Inflammatory macrophage treated with lipopolysaccharide for 1 hour (primary cell): ENCODE measurements at places on chromosomes 4 and X.

DNA sequence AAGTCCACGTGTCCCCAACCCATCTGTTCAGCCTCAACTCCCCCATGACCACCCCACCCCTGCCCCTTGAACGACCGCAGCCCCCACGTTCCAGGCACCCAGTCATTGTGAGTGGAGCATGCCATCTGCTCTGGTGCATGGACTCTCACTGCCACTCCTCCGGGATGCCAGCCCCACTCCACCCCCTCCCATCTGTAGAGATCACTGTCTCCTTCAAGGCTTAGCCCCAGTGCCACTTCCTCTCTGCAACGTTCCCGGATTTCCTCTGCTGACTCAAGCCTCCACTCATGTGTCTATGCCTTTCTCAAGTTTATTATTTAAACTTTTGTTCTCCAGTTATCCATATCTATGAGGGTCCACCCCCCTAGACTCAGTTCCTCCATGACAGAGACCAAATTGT is 54.0 kb downstream of the MAML3 start:
- DNase-seq, result peak; percentile 68

DNA sequence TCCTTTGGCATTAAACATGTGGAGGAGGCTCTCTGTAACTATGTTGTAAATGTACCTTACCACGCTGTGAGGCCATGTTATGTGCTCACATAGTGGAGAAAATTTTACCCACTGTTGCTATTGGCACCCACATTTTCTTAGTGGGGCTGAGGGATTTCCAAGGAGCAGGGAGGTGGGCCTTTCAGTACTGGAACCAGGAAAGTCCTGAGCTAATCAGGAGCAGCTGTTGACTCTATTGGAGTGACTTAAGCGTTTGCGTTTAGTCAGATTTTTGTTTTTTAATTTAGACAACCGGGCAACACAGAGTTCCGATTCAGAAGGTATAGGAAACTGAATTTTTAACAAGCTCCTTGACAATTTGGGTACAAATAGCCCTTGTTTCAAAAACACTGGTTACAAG is 30.7 kb upstream of the WDR17 start:
- no peak for DNase-seq

DNA sequence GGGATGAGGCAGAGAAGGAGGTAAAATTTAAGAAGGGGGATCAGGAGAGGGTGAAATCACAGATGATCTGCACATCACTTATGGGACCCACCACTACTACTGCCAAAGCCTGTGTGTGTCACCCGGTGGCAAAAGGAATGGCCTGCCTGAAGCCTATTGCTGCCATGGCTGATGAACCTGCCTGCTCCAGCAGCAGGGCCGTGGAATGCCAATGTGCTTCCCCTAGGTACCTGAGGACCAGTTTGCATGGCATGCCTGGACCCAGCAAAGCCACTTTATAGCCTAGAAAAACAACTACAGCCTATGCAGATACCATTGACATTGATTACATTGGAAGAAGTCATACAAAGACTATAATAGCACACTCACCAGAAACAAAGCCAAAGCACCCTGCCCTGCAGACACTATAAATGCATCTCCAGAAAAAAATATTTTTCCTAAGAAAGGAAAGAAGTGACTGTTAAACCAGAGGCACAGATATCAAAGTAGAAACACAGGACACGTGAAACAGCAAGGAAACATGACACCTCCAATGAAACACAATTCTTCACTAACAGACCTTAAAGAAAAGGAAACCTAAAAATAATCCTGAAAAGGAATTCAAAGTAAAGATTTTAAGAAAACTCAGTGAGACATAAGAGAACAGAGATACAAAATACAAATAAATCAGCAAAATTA is 680.7 kb upstream of the GRID2 start:
- no peak for DNase-seq

DNA sequence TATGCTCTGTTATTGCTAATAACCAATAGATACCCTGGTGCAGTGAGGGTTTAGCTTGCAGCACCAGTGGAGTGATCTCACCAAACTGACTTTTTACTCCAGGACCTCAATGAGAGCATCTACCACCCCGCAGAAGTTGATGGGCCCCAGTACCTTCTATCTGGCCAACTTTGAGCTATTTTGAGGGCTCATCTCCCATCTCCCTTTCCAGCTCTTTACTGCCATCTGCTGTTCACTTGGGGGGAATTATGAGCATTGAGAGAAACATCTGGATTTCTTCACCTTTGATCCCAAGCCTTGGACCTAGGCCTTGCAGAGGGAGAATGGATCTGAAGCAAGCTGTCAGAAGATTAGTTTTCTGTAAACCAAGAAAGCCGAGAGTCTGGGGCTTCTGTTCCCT is 143.6 kb downstream of the TMEM164 start:
- no peak for DNase-seq

DNA sequence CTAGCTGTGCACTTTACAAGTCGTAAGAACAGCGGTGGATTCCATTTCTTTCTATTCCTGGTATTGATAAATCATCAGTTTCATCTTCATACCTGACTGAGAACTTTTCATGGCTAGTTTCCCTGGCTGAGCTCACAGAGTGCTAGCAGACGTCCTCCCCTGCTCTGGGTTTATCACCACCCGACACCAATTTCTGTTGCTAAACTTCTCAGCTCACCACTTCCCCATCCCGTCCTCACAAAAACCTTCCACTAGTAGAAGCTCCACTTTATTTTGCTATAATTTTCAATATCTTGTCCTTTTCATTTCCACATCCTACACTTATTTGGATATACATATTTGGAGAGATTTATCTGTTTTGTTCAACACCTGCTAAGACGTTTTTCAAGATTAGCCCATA is 869.4 kb upstream of the FRG1 start:
- no peak for DNase-seq

DNA sequence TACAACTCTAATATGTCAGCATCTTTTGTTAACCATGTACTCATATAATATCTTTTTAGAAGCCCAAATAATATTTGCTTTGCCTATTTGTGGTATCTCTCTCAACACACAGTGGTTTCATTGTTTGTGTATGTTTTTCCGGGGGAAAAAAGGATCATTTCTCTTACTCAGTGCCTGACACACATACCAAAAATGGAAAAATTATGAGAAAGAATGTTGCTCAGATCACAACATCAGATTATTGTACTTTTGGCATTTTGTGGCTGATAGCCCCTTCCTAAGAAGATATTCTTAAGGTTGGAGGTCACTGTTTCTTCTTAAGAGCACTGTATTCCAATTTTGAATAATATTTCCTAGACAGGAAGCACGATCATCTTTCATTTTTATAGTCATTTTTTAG is 93.6 kb downstream of the PDLIM5 start:
- no peak for DNase-seq

- no peak for DNase-seq
Measured at GRCh38 chr4:174314770-174315169, 31.1 kb downstream of the CEP44 start.

DNA sequence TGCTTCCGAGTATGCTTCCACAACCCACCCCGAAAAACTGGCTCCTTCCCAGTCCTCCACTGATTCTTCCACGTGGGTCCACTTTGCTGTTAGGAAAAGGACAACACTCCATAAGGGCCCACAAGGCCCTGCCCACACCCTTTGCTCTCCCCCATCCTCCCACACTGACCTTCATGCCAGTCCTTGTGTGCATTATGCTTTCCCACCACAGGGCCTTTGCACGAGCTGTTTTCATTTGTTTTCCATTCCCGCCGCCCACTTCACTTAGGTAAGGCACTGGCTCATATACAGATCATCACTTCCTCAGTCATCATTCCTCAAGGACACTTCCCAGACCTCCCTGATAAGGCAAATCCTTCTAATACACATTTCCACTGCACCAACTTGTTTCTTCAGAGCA is 16.8 kb upstream of the SEL1L3 start:
- no peak for DNase-seq

DNA sequence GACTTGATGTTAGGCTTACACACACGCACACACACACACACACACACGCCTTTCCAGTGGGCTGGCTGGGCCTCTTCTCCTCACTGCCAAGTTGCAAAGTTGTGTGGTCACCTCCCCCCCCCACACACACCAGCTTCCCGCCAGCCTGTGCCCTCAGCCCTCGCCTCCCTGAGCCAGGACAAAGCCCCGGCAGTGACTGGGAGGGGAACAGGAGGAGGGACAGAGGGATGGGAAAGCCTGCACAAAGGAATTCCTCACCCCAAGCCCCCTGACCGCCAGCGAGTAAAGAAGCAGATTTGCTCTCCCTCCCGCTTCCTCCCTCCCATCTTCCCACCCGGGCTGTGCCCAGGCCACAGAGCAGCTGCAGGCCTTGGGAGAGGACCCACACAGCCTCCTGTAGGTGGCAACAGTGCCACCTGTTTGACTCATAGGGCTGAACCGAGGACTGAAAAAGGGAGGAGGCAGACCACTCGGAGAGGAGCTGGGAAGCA is at the start of gene GDPD2:
Gene GDPD2 (plus strand): TSS at position 464 of the 491 bp plus-strand sequence. CDS start 1,671 bp downstream, outside the sequence.
- no peak for DNase-seq

GRCh38 chr4:119304431-119304830 is 17.5 kb downstream of the FABP2 start:
- DNase-seq, result no peak

- no peak for DNase-seq
Measured at GRCh38 chr4:113835005-113835404, 73.5 kb upstream of the CAMK2D start.

DNA sequence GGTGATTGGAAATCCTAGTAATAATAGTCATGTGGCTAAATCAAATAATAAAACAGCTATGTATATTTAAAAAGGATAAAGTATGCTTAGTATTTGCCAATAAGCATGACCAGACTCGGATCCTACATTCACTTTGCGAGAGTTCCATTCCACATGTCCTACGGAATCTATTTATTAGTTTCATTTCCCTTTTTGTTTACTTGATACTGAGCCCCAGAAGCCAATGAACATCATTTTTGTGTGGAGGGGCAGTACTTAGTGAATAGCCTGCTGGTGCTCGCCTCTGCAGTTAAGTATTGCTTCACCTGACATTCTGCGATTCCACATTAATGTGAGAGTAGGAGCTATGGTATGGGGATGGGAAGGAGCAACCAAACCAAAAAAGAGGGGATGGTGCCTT is 58.5 kb upstream of the NAP1L5 start:
- no peak for DNase-seq

DNA sequence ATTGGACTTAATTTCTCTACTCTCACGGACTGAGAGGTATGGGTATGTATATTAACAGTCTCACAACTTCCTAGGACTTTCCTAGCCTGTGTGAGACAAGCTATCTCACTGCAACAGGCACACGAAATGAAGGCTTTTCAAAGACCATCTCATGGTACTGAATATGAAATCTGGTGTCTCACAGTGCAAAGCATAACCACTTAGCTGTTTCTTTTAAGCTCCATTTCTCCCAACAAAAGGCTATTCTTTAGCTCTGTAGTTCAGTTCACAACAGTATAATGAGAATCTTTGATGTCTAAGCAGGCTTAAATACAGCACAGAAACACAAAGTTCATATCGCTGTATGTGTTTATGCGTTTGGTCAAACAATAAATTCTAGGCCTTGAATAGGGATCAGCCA is 116.2 kb upstream of the PCDH18 start:
- DNase-seq, result no peak

- no peak for DNase-seq
Measured at GRCh38 chr4:176308441-176308840, 11.3 kb upstream of the SPCS3 start.

- DNase-seq, result peak; percentile 60
Measured at GRCh38 chr4:80017125-80017854, 55.7 kb downstream of the ANTXR2 start.

- no peak for DNase-seq
Measured at GRCh38 chr4:115720611-115721010, 607.2 kb upstream of the NDST4 start.

DNA sequence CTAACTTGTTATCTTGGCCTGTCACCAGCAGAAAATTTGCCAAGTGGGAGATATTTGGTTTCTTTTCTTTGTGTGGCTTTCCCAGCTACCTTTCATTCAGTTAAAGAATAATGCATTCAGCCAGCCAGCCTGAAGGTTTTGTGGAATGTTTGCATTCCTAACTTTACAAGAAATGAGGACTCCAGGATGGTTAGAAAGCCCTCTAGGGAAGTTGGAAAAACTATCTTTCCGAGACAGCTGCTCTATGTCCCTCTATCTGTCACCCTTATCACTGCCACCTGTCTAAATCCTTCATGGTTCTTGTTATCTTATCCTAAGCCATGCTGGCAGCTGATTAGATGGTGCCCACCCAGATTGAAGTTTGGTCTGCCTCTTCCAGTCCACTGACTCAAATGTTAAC is 384.2 kb downstream of the SH3BGRL start:
- DNase-seq, result no peak

- no peak for DNase-seq
Measured at GRCh38 chr4:177448850-177449249, 6.6 kb upstream of the AGA start.

GRCh38 chr4:81038636-81039350 is 8.3 kb downstream of the BMP3 start:
- DNase-seq, result no peak

DNA sequence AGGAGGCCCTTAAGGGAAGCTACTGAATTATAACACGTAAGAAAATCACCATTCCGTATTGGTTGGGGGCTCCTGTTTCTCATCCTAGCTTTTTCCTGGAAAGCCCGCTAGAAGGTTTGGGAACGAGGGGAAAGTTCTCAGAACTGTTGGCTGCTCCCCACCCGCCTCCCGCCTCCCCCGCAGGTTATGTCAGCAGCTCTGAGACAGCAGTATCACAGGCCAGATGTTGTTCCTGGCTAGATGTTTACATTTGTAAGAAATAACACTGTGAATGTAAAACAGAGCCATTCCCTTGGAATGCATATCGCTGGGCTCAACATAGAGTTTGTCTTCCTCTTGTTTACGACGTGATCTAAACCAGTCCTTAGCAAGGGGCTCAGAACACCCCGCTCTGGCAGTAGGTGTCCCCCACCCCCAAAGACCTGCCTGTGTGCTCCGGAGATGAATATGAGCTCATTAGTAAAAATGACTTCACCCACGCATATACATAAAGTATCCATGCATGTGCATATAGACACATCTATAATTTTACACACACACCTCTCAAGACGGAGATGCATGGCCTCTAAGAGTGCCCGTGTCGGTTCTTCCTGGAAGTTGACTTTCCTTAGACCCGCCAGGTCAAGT is 6.9 kb upstream of the MSANTD1 start:
- no peak for DNase-seq

DNA sequence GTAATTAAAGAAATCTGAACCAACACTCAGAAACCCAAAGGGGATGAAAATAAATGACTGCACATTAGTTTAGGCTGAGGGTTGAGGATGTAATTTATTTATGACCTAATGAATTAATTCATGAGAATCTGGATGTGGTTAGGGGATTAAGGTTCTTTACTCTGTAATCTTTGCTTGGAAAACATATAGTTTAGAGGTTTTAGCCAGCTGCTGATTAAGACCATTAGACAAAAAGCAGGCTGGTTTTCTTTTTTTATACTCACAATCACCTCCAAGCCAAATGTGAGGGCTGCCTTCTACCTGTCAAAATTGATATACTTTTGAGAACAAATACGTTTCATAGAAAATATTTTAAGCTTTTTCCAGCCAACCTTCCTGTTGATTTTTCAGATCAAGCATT is 2705.8 kb downstream of the PCDH7 start:
- no peak for DNase-seq
